Foreskin melanocyte (primary cell): ENCODE measurements at places on chromosomes 6 and 20.

DNA sequence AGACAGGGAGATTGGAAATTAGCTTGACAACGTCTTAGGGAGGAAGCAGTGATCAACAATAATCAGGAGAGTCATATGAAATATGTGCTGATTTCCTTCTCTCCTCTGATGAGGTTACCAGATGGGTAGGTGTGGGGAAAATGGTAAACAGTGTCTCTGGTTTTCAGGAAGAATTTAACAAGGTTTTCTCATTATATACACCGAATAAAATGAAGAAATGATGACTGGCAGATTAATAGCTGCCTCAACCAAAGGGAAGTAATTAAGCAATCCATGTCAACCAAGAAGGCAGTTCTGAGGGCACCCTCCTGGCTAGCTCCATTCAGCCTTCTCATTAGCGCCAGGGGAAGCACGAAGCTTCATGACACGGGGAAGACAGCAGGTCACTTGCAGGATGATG lies 12.7 kb upstream of the RAMACL start:
- DNase-seq = no peak

- DNase-seq = no peak
Measured at GRCh38 chr20:49185071-49185761, 2.9 kb downstream of the STAU1 start.

- DNase-seq = no peak
Measured at GRCh38 chr6:3545156-3545555, 88.3 kb upstream of the SLC22A23 start.

- no peak for DNase-seq
Measured at GRCh38 chr20:23959054-23959453, 29.5 kb downstream of the GGTLC1 start.

DNA sequence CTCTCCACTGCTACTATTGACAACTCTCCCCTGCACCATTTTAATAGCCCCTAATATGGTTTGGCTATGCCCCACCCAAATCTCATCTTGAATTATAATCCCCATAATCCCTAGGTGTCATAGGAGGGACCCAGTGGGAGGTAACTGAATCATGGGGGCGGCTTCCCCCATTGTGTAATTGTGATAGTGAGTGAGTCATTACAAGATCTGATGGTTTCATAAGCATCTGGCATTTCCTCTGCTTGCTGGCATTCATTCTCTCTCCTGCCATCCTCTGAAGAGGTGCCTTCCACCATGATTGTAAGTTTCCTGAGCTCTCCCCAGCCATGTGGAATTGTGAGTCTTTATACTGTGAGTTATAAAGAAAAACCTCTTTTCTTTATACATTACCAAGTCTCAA lies 74.1 kb upstream of the TCF21 start:
- no peak for DNase-seq

DNA sequence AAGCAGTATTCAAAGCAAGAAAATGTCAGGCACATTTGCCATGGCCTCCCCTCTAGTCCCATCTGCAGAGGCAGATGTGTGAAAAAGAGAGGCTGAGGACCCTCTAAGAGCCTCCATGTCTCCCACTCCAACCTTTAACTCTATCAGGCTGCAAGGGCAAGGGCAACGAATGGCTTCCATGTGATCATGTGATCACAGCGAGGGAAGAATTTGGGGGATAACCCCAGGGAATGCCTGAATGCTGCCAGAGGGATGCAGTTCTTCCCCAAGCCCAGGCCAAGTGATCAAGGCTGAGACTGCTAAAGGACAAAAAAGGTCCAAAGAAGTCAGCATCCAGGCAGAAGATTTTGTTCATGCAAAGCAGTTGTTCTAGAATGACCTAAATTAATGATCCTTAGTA lies 4.9 kb downstream of the CHD6 start:
- DNase-seq = no peak

DNA sequence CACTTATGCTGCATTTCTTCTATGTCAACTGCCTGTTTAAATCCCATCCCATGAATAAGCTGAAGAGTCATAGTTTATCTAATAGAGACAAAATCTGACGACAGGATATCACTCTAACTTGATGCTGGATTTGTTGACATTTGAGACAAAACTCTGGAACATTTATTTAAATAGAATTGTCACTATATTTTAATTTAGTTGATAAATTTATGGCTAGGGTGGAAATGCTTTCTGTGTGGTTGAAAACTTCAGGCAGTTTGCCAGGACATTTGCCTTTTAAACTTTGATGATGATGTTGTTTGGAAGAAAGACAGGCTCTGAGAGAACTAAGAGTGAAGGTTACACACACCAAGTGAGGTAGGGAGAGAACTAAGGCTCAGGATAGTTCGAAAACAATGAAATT lies 68.1 kb downstream of the GJA1 start:
- DNase-seq = no peak

DNA sequence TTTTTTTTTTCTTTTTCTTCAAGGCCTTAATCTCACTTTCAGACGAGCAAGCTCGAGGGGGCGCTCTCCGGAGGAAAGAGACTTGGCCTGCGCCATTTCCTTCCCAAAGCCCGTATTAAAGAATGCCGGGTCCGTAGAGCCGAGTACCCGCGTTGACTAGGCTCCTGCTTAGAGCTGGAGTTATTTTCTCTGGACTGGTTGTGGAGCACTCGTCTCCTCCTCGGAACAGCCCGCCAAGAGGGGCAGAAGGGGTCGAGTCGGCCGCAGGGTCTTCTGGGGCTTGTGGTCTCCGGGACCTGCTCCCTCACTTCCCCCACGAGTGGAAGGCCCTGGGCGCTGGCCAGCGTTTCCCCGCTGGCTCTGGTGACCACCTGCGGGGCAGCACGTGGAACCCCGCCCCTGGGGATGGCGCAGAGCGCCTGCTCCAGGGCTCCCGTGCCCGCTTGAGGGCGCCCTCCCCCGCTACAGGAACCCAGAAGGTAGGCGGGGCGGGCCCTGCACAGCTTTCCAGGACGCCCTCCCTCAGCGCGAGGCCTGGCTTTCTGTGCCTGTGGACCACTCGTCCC lies 2.7 kb upstream of the MEI4 start:
- no peak for DNase-seq

DNA sequence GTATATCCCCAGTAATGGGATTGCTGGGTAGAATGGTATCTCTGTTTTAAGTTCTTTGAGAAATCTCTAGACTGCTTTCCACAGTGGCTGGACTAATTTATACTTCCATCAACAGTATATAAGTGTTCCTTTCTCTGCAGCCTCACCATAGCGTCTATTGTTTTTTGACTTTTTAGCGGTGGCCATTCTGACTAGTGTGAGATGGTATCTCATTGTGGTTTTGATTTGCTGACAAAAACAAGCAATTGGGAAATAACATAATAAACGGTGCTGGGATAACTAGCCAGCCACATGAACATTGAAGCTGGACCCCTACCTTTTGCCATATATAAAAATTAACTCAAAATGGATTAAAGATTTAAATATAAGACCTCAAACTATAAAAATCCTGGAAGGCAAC lies 14.2 kb downstream of the OR2A4 start:
- no peak for DNase-seq

- DNase-seq = no peak
Measured at GRCh38 chr20:62472138-62472940, 3.5 kb downstream of the GATA5 start.

DNA sequence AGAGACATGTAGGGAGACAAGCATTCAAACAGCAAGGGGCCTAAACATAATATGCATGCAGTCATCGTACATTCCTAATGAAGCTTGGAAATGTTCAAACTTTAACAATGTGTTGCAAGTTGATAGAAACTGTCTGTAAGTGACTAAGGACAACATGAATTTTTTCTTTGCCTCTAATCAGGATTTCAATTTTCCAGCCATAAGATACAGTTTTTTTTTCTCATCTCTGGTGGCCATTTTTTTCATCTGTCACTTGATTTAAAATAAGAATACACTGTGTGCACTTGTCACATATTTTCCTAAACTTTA lies 22.2 kb upstream of the MTRF1L start:
- no peak for DNase-seq

DNA sequence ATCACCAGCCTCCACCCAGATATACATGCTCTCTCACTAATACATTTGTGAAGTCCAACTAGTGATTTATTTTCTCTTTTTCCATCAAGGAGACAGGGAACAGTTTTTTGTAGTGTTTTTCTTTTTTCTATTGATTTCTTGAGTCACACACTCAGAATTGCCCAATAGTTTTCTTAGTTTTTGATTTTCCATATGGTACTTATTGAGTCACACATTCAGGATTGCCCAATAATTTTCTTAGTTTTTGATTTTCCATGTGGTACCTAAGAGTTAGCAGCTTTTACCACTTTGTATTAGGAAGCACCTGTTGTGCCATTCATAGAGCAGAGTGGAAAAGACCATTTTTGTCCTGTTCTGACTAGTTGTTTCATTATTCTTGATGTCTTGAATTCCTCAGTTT lies 1268.8 kb downstream of the EPHA7 start:
- no peak for DNase-seq

DNA sequence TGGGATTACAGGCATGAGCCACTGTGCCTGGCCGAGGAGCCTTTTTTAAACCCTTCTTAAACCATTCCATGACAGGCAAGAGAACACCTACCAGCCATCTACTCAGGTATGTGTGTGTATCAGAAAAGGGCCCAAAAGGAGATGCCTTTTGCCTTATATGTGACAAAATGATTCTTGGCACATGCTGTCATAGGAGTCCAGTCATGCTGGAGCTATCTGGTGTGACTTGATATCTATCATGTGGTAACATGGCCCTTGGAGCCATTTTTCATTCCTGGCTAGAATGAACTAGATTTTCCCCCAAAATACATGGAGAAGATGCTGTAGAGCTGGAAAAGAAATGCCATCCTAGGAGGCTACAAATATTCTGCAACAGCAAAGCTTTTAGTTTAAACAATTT lies 129.1 kb downstream of the DST start:
- DNase-seq = no peak

- peak; percentile 49 for DNase-seq
Measured at GRCh38 chr6:44058617-44059358, 68.5 kb downstream of the MRPL14 start.

- DNase-seq = no peak
Measured at GRCh38 chr20:46408281-46408731, 1.9 kb upstream of the ELMO2 start.

DNA sequence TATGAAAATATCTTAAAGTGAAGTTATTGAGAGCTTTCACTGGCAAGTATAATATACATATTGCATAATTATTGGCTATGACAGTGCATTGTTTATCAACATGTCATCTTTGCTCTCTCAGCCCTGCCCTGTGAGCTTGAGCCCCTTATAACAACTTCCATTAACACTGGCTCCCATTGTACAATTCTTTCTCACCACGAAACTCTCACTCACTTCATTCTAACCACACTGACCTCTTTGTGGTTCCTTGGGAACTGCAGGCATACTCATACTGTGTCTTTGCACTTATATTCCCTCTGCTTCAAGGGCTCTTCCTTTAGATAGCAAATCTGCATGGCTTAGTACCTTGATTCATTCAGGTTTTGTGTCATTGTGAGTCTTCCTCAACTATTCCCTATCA lies 411.8 kb downstream of the CDKAL1 start:
- DNase-seq = peak; percentile 90

DNA sequence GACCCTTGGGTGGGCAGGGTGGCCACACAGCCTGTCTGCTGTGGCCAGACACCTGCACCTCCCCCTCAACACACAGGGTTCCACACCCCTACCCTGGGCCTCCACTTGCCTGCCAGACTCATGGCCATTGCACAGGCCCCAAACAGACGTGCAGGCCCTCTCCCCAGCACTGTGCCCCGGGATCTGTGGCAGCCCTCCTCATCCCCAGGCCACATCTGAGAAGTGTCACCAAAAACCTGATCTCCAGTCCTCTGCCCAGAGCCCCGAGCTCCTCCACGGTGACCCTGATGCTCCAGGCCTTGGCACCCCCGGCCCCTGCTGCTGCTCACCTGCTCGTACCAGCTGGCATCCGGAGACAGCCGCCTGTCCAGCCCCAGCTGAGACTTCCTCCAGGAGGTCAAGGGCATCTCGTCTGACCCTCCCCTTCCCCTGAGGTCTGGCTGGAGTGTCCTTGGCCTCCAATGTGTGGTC lies 160.1 kb downstream of the DLL1 start:
- DNase-seq = no peak

DNA sequence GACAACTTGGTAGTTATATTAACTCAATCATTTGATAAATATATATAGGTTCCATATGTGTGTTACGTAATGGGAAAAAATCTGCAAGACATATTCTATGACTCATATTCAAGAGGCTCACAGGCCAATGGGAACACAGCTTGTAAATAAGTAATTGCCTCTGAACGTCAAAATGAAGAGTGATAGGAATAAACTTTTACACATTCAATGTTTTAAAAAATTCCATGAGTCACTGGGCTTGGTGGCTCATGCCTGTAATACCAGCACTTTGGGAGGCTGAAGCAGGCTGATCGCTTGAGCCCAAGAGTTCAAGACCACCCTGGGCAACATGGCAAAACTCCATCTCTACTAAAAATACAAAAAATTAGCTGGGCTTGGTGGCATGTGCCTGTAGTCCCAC lies 209.4 kb upstream of the MCHR2 start:
- DNase-seq = peak; percentile 32

DNA sequence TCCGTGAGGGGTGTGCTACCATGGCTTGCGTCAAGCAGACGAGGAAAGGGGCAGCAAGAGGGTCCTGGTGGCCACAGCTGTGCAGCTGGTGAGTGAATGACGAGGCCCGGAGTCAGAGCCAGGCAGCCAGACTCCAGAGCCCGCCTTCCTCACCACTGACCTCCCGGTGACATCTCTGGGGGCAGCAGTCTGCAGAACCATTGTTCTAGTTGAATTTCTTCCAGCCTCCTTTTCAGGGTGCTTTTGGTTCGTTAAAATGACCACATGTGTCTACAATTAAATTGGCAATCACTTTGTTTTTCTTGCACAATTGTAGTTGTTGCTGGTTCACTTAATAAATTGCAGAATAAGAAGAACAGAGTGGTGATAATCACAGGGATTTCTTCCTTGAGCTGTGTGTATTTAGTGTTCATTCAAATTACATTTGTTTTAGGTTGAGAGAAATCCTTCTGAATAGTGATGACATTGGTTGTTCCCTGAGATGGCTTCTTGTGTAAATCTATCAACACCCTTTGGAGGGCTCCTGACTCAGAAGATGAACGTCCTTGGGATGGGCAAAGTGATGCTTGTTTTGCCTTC lies 96.4 kb downstream of the TULP4 start:
- peak; percentile 11 for DNase-seq
